ENCODE measurements at places on chromosomes 5 and 9.

- DNase-seq = no peak
Observed at GRCh38 chr5:41118177-41118576, 47.0 kb upstream of the MROH2B start.

DNA sequence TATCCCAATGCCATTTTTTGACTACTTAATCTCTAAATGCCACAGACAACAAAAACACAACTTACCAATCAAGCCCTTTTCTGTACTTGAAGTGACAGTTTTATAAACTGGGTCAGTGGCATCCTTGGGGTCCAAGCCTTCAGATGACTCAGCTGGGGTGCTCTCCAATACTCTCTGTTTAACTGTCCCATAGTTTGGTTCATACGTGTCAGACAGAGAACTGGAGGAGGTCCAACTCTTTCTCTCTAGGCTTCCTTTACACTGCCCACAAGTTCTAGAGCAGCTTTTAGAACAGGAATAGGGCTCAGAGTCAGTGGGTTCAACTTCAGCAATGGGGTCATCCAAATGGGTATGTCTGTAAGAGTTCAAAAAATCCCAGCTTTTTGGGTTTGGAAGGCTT, 166.9 kb downstream of the CDC42SE2 start:
- no peak for DNase-seq

DNA sequence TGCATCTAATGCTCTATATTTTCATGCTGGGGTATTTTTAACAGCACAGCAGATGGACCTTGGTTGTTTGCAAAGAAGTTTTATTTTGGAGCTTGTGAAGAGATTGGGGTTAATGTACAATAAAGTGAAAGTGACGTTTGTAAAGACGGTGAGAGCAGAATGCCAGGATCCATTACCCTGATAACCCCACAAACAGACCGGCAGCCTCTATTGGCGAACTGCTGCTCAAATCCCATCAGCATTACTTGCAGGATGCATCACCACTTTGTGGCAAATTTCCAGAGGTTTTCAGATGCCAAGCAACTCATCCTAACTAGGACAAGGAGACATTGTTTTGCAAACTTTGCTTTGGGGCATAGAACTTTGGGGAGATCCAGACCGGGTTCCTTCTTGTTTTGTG, 383.3 kb upstream of the ZNF462 start:
- DNase-seq = no peak

DNA sequence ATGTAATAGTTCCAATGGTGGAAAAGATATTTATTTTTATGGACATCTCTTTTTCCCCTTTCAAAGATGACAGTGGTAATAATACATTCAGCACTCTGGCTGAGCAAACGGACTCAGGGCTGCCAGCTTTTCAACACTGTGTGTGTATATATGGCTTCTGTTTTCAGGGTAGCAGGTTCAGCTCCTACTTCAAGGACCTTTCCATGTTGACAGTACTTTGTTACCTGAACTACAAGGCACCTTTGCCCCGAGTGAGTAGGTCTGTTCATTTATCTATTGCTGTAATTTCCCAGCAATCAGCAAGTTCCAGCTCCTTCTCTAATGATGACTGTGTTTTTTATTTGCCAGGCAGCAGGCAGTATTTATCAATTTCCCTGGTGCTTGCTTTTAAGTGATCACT, 387.4 kb upstream of the KIF2A start:
- no peak for DNase-seq

DNA sequence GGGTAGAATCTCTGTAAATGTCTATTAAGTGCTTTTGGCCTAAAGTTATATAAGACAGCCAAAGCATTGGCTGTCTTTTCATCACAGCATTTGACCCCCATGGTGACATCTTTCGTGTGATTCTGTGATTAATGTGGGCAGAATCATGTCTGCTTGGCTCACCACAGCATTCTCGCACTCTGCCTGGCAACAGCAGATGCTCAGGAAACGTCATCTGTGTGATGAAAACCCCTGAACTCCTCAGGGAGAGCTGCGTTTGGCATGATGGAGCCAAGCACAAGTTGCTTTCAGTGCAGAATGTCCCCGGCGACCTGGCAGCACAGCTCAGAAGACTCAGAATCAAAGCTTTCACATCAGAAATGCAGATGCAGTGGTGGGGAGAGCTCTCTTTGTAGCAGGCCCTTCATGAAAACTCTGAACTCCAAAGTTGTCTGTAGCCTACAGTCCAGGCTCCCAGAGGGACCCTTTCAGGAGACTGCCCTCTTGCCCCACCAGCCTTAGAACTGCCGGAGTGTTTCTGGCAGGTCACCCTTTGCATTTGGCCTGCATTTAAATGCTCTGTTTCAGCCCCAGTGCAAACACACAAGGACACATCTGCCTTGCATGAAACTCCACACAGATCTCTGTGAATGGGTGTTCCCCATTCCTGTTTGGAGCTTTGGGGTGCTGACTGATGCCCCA, 155.6 kb upstream of the PANK3 start:
- DNase-seq = no peak

DNA sequence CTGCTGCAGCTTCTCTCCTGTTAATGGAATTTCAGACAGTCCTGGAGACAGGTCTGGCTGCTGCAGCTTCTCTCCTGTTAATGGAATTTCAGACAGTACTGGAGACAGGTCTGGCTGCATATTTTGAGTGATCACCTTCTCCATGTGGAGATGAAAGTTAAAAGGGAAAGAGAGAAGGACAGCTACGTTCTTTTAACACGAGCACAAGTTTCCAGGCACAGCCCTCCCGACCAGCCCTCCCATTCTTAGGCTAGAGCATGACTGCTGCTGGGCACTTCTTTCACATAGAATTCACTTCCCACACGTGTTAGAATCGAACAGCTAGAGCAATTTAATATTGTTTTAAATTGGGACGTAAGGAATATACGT, 133.3 kb upstream of the DMRT1 start:
- no peak for DNase-seq

GRCh38 chr9:125739436-125739835, 7.7 kb upstream of the PBX3 start:
- no peak for DNase-seq

- no peak for DNase-seq
Observed at GRCh38 chr5:172841256-172841655, 7.2 kb downstream of the ERGIC1 start.

DNA sequence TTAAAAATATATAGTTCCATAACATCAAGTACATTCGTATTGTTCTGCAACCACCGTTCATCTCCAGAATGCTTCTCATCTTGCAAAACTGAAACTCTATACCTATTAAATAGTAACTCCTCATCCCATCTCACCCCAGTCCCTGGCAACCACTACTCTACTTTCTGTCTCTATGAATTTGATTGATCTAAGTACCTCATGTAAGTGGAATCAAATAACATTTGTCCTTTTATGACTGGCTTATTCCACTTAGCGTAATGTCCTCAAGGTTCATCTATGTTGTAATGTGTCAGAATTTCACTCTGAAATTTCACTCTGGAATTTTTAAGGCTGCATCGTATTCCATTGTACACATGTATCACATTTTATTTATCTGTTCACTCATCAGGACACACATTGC, 132.1 kb upstream of the RUSC2 start:
- no peak for DNase-seq

- DNase-seq = no peak
Observed at GRCh38 chr9:35609001-35609819, 4.1 kb downstream of the TESK1 start.

DNA sequence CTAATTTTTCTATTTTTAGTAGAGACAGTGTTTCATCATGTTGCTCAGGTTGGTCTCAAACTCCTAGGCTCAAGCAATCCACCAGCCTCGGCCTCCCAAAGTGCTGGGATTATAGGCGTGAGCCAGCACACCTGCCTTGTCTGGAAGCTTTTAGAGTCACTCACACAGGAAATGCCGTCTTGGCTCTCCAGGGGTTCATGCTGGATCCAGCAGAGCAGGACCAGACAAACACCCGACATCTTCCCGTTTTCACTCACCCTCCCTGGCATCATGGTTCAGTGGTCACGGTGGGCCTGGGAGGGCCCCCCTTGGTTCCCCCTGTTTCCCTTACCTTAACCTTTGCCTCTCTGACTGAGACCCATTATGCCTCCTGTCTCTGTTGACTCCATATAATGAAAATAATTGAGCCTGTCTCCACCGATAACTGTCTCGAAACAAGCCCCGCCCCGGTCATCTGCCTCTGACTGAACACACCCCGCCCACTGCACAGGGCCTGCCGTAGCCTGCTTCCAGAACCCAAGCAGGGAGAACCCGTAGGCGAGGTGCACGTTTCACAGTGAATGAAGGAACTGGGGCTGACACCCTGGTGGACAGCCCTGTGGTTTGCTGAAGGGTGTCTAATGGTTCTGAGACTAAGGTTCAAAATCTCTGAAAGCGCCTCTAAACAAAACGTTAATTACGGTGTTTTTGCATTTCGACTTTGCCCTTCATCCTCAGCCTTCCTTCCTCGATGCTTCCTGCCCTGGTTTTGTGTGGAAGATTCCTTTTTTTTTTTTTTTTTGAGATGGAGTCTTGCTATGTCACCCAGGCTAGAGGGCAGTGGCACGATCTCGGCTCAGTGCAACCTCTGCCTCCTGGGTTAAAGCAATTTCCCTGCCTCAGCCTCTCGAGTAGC, 39.7 kb upstream of the SPRY4 start:
- DNase-seq = no peak

GRCh38 chr9:138045541-138046490, 168.2 kb downstream of the CACNA1B start:
- DNase-seq = no peak

DNA sequence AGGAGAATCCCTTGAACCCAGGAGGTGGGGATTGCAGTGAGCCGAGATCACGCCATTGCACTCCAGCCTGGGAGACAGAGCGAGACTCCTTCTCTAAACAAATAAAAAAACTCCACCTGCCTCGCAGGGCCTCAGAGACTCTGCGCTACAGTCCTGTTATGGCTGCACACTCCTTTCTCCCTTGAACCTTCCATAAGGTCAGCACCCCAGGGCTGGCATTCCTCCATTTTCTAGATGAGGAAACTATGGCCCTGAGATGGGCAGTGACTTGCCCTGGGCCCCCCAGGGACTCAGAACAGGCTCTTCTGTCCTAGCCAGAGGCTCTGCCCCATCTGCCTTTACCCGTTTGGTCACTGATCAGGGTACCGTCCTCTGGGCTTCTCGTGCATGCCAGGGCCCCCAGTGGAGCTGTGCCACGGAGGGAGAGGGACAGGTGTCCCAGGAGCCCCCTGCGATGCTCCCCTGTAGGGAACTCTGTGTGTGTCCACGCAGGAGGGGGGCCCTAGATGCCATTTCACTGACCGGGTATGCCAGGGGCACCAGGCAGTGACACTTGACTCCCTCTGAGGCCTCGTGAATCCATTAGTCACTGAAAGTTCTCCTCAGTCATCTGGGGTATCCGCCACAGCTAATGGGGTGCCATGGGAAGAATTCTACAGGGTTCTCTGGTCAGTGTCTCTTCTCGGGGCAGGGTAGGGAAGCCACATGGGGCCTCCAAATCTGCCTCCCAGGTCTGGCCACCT, 16.2 kb downstream of the RALGDS start:
- DNase-seq = no peak

- no peak for DNase-seq
Observed at GRCh38 chr9:92661743-92662142, 8.2 kb downstream of the IPPK start.

DNA sequence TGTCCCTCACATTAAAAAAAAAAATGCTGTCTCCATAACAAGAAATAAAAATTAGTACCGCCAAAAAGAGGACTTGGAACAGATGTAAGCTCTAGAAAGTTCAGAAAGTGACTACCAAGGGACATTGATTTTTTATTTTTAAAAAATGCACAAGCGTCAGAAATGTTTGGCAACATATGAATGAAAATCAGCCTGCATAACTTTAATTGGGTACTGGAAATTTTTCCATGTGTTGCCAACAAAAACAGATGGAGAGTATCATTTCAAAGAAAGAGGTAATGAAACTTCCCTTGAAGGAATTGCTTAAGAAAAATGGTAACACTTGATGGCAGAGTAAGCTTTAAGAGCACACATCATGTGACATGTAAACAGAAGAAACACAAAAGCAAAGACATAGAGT, 47.2 kb downstream of the OR2K2 start:
- no peak for DNase-seq

GRCh38 chr9:115373000-115373709, 255.2 kb upstream of the TNC start:
- DNase-seq = no peak

DNA sequence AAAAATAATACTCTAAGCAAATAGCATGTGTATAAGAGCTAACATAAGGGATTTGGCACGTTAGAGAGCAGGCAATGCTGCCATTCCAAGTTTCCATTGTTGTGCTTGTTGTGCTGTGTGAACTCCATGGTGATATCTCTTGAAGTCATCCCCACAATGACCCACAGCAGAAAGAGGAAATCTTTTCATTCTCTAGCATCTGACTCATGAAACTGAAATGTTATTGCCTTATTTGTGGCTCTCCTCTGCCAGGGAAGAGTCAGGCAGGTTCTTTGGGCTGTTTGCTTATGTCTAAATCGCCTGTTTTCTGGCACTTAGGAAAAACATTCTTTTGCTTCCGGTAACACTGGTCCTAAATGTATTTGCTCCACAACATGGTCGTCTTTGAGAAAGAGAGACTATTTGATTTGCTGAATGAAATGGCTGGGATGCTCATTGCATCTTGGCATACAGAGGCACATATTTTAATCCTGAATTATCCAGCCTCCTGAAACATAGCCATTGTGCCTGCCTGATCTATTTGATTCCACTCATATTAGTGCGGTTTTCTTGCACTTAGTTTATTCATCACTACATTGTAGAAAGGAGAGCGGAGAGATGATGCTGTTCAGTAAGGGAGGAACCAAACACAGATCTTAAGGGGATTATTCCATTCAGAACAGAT, 188.8 kb downstream of the CSNK1G3 start:
- no peak for DNase-seq

DNA sequence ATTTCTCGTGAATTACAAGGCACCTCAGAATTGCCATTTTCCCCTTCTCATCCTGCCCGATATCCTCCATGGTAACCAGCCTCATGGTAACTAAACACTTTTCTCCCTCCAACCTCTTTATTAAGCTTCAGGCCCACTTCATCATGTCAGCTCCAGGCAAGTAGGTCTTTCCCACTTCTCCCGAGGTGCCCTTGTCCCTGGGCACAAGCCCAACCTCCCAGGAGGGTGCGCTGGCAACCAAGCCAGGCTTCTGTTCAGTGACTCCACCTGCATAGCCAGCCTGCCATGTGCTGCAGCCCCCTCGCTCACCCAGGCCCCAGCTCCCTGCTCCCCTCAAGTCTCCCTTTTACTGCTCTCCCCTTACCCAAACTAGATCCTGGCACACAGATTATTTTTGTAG, 47.4 kb upstream of the AFAP1L1 start:
- no peak for DNase-seq

All from occipital lobe (tissue), 3 donors.